ENCODE measurements at places on chromosomes 12 and 14.

GRCh38 chr12:43210485-43211192 is 341.4 kb downstream of the ADAMTS20 start:
- DNase-seq, result no peak

- no peak for DNase-seq
Measured at GRCh38 chr12:81800298-81801148, 41.4 kb upstream of the PPFIA2 start.

DNA sequence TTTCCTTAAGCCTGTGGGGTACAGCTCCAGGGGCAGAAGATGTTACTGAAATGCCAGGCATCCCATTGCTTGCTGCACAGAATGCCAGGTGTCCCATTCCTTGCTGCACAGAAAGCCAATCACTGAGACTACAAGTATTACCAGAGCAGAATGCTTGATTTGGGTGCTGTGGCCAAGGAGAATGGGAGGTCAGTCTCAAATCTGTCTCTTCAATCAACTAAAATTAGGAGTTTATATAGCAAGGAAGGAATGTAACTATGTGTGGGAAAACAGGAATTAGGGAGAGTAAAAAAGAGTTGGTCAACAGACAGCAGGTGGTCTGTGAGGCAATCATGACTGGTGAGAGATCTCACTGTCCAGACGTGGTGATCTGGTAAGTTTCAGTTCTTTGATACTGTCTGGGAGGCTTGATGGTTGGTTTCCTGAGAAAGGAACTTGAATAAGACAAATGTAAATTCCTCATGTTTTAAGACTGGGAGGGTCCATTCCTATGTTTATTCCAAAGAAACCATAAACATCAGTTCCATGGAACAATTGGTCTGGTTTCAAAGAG is 31.2 kb upstream of the VASH1 start:
- DNase-seq, result no peak

GRCh38 chr14:105067140-105067968 is 2.1 kb upstream of the GPR132 start:
- DNase-seq, result no peak

GRCh38 chr12:59716043-59716442 is 120.2 kb downstream of the SLC16A7 start:
- no peak for DNase-seq

- DNase-seq, result no peak
Measured at GRCh38 chr12:106498056-106498455, 84.7 kb upstream of the RFX4 start.

DNA sequence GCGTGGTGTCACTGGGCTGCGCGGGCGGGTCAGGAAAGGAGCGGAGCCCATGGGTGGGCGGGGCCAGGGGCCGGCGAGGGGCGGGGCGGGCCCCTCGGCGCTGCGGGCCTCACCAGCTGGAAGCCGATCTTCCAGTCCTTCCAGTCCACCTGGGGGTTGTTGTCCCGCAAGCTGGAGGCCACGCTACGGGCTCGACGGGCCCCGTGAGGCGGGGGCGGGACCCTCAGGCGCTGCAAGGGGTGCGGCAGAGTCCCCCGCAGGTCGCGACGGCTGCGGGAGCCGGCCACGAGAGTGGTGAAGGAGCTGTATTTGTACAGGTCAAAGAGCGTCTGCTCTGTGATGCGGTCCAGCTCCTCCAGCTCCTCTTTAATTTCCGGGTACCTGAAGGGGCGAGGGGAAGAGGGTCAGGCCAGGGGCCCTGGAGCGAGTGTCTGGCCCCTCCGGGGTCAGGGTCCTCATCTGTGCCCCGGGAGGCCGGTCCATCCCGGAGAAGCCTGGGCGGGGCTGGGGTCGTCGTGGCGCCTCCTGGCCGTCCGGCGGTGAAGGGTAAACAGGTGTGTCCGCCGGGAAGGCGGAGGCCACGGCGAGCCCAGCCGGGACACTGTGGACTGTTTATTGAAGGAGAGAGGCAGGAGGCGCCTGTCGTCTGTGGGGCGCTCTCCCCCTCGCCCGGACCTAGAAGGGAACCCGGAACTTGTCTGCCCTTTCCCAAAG is 11.9 kb downstream of the SCNN1A start:
- DNase-seq, result no peak

GRCh38 chr12:73384592-73384991 is 1112.4 kb downstream of the TRHDE start:
- no peak for DNase-seq

DNA sequence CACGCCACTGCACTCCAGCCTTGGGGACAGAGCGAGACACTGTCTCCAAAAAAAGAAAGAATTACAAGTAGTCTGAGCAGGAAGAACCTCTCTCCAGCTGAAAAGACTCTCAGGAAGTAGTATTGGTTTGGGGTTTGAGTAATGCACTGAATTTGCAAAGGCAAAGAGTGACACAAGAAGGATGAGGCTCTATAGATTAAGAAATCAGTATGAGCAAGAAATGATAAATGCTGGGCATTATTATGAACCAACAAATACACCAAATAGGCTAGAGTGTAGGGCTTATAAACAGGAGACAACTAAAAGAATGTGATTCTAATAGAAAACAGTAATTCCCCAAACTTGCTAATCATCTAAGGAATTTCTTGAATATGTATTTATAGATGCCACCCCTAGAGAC is 2.6 kb upstream of the SLC35E3 start:
- no peak for DNase-seq

DNA sequence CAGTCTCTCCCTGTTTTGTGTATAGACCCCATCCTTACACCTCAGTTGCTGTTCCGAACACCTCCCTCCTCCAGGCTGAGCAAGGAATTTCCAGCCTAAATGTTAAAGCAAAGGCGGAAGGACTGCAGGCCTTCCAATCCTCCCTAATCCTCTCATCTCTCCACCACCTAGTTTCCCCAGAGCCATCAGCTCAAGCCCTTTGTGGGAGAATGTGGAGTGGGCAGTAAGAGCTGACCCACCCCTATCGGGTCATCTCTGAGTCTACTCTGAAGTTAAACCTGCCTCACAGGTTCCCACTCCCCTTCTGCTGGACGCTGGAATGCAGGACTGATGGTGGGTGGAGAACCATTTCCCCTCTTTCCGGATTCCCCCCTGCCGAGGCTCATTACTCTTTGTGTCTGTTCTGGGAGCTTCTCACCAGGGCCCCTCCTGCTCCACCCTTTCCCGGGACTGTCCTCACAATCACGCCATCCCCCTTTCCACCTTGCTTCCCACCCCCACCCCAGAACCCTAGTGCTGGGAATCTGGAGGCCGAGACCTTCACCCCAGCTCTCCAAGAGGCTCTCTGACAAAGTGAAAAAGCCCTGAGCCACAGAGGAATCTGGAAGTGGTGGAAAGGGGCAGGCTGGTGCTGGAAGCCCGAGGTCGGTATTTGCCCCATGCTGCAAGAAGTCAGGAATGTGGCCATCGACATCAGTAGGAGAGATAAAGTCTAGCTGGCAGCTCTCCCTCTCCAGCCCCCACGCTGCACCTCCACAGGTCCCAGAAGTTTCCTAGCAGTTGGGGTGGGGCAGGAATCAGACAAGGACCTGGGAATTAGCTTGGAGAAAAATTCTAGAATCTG is 3.3 kb upstream of the KRT18 start:
- DNase-seq, result no peak

DNA sequence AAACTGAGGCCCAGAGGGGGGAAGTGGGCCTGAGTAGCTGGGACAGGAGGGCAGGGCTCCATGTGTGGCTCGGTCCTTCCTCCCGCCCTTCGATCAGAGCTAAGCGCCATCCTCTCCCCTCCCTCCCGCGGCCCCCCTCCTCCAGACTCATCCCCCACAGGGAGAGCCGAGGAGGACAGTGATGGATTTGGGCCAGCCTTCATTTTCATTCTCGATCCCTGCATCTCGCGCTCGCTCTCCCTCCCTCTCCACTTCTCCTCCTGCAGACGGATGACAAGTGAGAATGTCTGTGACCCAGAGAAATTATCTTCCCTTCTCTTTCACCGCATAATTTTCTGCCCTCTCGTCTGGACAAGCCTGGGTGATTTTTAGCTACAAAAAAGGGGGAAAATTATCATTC is 183.3 kb downstream of the RBM19 start:
- DNase-seq, result no peak

- no peak for DNase-seq
Measured at GRCh38 chr14:51630987-51631386, 20.7 kb upstream of the FRMD6 start.

GRCh38 chr14:21913759-21914158 is 240.1 kb upstream of the OR4E1 start:
- DNase-seq, result peak; percentile 83

DNA sequence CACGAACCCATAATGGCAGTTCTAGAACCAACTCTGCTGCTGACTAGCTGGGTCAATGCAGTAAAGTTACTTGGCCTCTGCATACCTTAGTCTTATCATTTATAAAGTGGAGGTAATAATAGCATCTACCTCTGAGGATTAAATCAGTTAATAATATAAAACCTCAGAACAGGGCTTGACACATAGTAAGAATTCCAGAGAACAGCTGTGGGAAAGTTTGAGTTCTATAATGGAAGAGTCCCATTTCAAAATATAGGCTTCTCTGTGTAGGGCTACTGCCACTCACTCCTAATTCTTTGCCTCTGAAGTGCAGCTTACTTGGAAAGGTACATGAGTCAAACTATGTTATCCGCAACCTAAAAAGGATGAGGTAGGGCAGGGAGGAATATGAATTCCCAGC is 269.2 kb upstream of the PRKD1 start:
- no peak for DNase-seq

GRCh38 chr12:98295681-98296080 is 219.7 kb upstream of the TMPO start:
- DNase-seq, result no peak

DNA sequence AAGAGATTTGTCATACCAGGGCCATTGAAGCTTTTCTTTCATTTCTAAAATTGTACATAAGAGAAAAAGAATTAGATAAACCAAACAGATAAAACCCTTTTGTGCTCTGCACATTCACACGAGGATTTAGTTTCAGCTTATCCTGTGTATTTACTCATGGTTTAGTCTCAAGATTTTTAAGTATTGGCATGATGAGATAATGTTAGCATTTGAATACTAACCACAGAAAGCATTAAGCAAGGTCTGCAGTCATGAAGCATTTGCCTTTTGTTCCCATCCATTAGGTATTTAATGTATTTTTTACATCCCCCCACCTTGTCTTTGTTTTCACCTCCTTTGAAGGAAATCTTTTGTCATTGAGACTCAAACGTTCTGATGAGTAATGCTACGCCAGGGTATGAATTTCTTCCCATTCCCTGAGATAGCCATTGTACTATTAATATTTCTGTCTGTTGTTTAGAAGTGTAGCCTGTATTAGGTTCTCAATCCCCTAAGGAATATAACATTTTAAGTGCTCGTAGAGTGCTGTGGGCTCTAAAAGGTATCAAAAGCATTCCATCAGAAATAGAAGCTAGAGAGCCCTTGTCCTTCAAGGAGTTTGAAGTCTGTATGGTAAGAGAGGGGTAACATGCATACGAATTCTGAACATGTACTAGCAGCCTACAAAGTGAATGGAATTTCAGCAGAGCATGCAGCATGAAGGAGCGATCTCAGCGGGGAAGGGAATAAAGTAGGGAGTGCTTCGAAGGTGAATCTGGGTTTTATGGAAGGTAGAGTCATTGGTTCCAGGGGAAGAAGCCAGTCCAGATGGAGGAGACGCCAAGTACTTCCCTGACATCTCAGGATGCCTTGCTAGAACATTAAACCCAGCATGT is 22.3 kb downstream of the CRADD start:
- DNase-seq, result no peak

DNA sequence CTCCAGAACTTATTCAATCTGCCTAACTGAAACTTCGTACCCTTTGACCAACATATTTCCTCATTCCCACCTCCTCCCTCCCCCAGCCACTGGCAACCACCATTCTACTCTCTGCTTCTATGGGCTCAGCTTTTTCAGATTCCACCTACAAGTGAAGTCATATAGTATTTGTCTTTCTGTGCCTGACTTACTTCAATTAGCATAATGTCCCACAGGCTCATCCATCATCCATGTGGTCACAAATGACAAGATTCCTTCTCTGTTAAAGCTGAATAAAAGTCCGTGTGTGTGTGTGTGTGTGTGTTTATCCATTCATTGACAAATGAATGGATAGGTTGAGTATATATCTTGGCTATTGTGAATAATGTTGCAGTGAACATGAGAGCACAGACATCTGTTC is 1.3 kb upstream of the C14orf39 start:
- no peak for DNase-seq

DNA sequence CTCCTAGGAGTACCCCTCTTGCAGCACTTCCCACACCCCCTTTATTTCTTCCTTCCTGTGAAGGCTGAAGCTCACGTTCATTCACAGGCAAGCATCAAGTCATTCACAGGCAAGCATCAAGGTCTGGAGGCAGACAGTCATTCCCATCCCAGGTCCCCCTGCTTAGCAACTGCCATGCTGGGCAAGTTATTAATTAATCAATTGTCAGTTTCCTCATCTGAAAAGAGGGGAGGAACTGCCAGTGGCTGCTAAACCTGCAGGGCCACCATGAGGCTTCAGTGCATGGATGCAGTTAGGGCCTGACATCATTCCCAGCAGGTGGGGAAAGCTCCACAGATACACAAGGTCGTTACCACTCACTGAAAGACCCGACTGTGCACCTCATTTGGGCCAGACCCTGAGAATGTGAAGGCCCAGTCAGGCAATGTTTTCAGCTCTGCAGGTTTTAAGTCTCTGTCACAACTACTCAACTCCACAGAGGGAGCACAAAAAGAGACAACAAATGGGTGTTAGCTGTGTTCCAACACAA is 85.0 kb upstream of the GPR68 start:
- no peak for DNase-seq

- no peak for DNase-seq
Measured at GRCh38 chr14:21867541-21867940, 193.9 kb upstream of the OR4E1 start.

- DNase-seq, result no peak
Measured at GRCh38 chr12:82474798-82475184, 116.5 kb downstream of the METTL25 start.

DNA sequence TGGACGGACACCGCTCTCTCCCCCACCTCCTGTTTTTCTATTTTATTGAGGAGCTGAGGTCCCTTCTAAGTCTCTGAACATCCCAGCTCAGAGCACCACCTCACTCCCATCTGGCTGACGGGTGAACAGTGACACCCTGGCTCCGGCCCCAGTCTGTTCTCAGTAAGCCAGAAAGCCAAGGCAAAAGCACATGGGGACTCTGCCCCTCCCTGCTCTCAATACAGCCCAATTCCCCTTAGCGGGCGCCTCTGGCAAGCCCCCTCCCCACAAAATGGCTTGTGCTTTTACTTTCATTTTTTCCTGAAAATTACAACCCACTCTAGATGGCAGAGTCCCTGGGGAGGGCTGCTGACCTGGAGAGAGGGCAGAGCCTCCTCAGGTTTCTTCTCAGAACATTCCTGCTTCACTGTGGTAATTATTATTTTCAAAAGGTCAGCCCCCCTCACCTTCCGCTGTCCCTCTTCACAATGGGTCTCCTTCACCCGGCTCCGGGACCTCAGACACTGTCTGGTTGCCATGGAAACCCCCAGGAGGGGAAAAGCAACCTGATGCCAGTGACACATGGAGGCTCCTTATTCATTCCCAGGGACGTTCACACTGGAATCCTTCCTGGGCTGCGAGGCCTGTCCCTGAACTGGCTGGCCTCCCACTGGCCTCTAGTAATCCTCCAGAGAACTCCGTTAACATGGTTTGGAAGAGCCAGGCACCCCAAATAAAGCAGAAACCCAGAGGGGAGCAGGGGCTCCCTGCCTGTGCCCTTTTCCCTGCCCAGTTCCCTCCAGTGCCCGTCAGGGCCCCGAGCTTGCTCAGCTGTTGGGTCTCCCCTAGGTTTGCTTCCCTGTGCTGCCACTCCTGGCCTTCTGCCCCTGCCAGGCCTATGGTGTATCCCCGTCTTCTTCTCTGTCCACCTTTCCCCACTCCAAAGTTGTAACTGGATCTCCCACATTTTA is 15.9 kb downstream of the COL2A1 start:
- DNase-seq, result no peak

All from CMK (cell line).